HT1080 (cell line): ENCODE measurements at places on chromosomes 3 and 15. TPM values are rescaled to one million over a fixed set of nuclear protein-coding genes. Genes with fewer than 3 reads are reported as not detected.

GRCh38 chr3:178146406-178146831, 389.8 kb upstream of the KCNMB2 start:
- no peak for DNase-seq

DNA sequence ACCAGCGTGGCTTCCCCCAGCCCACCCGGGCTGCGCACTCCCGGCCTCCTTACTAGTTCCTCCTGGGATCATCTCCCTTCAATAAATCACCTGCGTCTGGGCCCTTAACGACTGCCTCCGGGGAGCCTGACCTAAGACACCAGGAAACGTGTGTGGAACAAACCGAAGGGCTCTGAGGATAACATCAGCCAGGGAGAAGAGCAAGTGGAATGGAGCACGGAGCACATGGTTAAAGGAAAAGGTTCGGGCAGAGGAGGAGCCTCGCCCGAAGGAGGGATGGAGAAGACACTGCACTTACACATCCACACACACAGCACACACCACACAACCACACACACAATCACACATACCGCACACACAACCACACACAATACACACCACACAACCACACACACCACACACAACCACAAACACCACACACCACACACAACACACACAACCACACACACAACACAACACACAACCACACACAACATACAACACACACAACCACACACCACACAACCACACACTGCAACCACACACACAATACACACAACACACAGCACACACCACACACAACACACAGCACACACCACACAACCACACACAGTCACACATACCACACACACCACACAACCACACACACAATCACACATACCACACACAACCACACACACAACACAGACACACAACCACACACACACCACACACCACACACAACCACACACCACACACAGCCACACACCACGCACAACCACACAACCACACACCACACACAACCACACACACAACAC, 24.7 kb downstream of the CPN2 start:
- peak; percentile 36 for DNase-seq

DNA sequence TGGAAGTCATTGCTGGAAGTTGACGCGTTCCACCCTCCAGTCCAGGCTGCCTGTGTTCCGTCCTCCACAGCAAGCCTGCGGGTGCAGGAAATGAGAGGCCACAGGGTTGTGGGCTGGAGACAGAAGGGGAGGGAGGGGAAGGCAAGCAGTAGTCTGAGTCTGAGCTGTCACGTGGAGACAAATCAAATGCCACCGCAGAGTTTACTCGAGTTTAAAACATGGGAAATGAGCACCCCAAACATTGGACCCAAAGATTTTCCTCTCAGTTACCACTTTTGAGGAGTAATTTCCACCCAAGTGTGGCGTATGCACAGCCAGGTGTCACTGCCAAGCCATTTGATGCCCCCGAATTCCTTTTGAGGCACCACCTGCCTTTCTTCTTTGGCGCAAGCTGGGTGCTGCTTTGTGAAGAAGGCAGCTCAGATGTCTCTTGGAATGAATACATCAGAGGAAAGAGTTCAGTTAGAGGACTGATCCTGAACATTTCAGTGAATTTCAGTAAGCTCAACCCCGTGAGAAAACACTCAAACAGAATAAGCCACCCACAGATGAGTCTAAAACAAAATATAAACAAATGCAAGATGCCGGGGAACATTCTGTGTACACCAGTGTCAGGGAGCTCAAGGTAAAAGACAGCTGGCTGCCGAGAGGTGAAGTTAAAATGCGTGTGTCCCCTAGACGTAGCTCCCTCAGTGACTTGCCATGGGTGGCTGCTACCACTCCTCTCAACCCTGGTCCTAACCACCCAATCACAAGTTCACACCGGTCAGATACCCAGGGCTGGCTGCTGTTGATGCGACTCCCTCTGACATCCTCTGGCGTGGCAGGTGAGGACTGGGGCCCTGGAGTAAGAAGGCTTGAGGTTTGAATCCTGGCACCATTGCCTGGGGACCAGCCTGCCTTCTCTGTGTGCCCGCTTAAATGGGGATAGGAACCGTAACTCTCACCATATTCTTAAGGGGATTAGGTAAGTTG, 203.8 kb downstream of the UACA start:
- no peak for DNase-seq

GRCh38 chr3:75218577-75218976, 445.6 kb upstream of the FRG2C start:
- DNase-seq: no peak

DNA sequence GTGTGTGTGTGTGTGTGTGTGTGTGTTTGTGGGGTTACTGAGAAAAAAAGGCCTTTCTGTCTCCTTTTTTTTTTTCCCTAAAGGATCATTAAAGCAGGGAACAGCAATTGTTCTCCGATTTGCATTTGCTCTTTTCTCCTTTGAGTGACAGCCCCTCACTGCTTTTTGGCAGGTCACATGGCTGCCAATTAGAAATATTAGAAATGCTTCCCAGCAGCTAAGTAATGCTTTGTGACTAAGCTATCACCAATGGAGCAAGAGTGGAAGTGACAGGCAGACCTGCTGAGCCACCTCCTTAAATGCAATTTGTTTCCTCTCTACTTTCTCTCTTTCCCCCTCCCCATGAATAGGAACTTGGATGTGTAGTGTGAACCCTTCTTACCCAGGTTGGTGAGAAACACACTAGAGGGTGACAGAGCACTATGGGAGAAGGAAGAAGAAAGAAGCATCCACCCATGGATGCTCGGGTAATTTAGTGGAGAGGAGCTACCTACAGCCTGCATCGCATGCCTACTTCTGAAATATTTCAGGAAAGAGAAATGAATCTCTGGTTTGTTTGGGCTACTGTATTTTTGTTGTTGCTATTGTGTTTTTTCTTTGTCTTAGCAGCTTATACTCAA, 165.2 kb upstream of the PDZRN3 start:
- no peak for DNase-seq

- DNase-seq: no peak
These were observed 30.5 kb upstream of the ATP13A3 start for GRCh38 chr3:194517333-194517732.

The GREM1 gene
- not detected in 2 replicates for total RNA-seq

GRCh38 chr3:50133283-50133615, 21.9 kb upstream of the SEMA3F start:
- no peak for DNase-seq

DNA sequence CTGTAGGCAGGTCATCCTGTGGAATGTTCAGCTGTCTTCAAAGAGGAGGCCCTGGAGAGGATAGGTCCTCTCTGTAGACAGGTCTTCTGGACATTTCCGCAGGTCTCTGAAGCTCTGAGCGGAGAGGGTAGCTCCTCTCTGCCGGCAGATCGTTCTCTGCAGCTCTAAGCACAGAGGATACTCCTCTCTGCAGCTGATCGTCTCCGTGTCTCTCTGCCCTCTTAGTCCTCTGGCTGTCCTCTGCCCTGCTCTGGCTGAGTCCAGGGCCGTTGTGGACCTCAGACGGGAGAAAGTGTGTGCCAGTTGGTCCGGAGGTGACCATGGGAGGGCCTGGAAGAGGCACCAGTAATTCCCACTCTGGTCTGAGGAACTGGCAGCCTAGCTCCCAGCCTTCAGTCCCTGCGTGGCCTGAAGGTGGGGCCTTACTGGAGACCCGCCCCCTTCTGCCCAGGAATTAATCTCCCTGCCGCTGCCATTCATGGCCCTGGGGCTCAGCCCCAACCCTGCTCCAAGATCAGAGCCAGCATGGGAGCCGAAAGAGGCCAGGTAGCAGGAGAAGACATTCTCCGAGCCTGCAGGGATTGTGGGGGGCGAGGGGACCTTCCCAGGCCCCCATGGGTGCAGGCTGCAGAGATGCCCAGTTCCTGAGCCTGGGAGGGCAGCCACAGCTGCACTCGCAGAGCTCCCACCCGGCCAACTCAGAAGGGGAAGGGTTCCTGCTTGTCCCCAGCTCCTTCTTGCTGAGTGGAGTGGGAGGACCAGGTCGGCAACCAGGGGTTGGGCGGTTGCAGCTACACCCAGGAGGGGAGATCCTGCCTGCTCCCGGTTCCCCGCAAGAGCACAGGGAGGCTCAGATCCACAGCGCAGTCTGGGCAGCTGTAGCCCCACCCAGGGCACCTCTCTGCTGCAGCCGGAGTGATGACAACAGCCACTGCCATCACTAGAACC, 488.7 kb downstream of the RSL24D1 start:
- DNase-seq: no peak

DNA sequence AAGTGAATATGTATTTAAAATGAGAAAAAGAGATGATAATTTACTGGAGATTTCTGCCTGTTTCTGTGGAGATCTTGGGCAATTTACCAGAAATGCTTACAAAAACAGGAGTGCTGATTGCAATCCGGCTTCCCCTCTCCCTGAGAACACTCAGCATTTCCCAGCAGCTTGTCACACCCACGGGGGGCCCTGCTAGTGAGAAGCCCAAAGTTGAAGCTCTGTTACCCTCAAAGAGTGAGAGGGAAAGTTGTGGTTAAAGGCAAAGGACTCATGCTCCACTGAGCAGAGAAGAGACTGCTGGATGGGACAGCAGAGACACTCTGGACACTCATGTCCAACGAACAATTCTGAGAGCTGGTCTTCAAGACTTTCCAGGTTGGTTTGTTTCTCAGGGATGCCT, 2.9 kb downstream of the MCTP2 start:
- DNase-seq: no peak
